ENCODE measurements at places on chromosomes 16 and 17. TPM values are rescaled to one million over a fixed set of nuclear protein-coding genes. Genes with fewer than 3 reads are reported as not detected.

The GRIN2C gene
- total RNA-seq = not detected

DNA sequence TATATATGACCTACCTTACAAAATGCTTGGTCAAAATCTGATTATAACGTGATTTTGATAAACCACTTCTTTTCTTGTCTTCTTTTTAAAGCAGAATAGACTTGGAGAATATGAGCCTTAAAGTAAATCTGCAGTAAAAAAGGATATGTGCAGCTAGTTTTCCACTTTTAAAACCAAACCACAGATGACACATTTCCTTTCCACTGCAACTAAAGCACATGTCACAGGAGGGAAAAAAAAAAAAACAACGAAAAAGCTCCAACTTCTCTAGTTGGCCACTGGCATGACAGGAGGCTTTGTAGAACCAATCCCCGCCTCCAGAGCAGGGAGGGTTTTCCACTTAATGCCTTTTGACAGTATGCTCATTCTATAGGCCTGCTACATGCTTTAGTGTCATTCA is at the start of gene EVI2A:
EVI2A (minus strand) TSS at position 142 of the 400 bp plus-strand sequence. CDS start 2,609 bp downstream, outside the sequence.
- peak; percentile 56 for DNase-seq

The CLDN6 gene
- 0.11 TPM for total RNA-seq

The GAA gene
- total RNA-seq = 8.1 TPM

The MFSD6L gene
- not detected for total RNA-seq

The FSCN2 gene
- total RNA-seq = not detected

Measured in foreskin keratinocyte (primary cell).